ENCODE measurements at places on chromosomes 4 and X. TPM values are rescaled to one million over a fixed set of nuclear protein-coding genes. Genes with fewer than 3 reads are reported as not detected.

The CXCL11 gene
- total RNA-seq, result not detected

The CLNK gene
- not detected for total RNA-seq

The FATE1 gene
- total RNA-seq, result not detected

The ADH7 gene
- not detected for total RNA-seq

The MAMLD1 gene
- 0.25 TPM for total RNA-seq

The NDUFA1 gene
- total RNA-seq, result 61.6 TPM

The SMR3B gene
- not detected for total RNA-seq

The MUC7 gene
- not detected for total RNA-seq

The ATP10D gene
- 12.9 TPM for total RNA-seq

The AMTN gene
- not detected for total RNA-seq

The PASD1 gene
- total RNA-seq, result not detected

The PKD2 gene
- total RNA-seq, result 20.7 TPM

The TKTL1 gene
- not detected for total RNA-seq

The AMER1 gene
- total RNA-seq, result 11.3 TPM

The DRD5 gene
- total RNA-seq, result not detected

DNA sequence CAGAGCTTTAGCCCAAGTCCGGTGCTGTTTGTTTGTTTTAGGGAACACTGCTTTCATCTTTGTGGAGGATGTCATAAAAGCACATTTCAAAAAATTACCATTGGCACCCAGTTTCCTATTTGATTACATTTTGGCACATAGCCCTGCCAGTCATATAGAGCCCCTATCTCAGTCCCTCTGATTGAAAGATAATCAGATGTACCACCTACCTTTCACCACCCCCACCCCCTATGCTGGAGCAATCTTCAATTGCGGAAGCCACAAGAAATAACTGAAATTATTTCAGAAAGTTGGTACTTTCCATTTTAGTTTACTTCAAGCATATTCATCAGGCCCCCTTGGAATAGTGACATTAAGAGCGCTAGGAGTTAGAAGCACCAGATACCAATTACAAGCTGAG lies 136.7 kb upstream of the RPL34 start:
- H3K36me3 ChIP-seq, result no peaks in the 10 kb centered on the region
- peaks cover 2% of the 10 kb centered on the region for H3K4me1 ChIP-seq
- no peak overlapping the region for H3K4me3 ChIP-seq
- DNase-seq, result no peak
- no peak overlapping the region for H3K27ac ChIP-seq

- no peak overlapping the region for H3K4me3 ChIP-seq
- no peak for DNase-seq
- no peaks in the 10 kb centered on the region for H3K36me3 ChIP-seq
Measured at GRCh38 chr4:168646001-168646768, 149.3 kb downstream of the PALLD start.

DNA sequence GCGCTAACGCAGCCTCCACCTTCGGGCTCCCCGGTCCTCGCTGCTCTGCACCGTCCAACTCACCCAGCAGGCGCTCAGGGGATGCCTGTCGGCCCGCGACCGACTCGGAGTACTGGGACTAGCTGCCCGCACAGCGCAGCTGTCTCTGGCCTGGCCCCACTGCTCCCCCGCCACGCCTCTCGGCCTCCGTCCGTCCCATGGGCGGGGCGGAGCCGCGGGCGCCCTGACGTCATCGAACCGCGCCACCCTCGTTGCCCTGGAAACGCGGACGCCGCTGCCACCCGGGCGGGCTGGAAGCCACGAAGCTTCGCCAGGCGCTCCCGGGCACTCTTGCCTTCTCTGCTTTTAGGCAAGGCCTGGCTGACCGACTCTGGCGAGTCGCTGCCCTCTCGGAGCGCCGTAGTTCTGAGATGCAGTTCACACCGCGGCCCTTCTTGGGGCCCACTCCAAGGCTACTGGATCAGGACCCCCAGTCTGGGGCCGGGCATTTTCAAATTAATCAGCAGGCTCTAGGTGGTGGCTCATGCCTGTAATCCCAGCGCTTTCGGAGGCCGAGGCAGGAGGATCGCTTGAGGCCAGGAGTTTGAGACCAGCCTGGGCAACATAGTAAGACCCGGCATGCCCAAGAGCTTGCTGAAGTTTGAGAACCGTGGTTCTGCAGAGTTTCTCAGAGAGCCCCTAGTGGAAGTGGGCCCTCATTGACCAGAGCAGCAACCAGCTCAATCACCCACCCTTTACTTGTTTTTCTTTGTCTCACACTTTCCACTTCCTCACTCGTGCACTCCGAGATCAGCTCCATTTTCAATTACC lies 12.0 kb downstream of the ACOX3 start:
- peaks cover 4% of the 10 kb centered on the region for H3K36me3 ChIP-seq
- H3K4me1 ChIP-seq, result peaks cover 5% of the 10 kb centered on the region
- H3K27me3 ChIP-seq, result peaks cover 5% of the 10 kb centered on the region
- peak overlapping the region; percentile 92 for H3K4me3 ChIP-seq
- peak; percentile 97 for DNase-seq
- peak overlapping the region; percentile 93 for H3K27ac ChIP-seq

GRCh38 chr4:93416344-93417128 lies 412.0 kb upstream of the ATOH1 start:
- H3K4me1 ChIP-seq, result peaks cover 5% of the 10 kb centered on the region
- no peaks in the 10 kb centered on the region for H3K36me3 ChIP-seq
- DNase-seq, result no peak
- no peaks in the 10 kb centered on the region for H3K27me3 ChIP-seq
- H3K27ac ChIP-seq, result no peak overlapping the region
- no peak overlapping the region for H3K4me3 ChIP-seq

GRCh38 chrX:11242704-11243103 lies 50.5 kb upstream of the AMELX start:
- no peak overlapping the region for H3K4me3 ChIP-seq
- H3K36me3 ChIP-seq, result no peaks in the 10 kb centered on the region
- H3K27ac ChIP-seq, result no peak overlapping the region
- no peaks in the 10 kb centered on the region for H3K27me3 ChIP-seq
- H3K4me1 ChIP-seq, result no peaks in the 10 kb centered on the region
- no peak for DNase-seq

- peaks cover 2% of the 10 kb centered on the region for H3K4me1 ChIP-seq
- H3K36me3 ChIP-seq, result no peaks in the 10 kb centered on the region
- no peak overlapping the region for H3K4me3 ChIP-seq
- DNase-seq, result no peak
- H3K27ac ChIP-seq, result no peak overlapping the region
- H3K27me3 ChIP-seq, result no peaks in the 10 kb centered on the region
Measured at GRCh38 chr4:25330905-25331808, 18.6 kb downstream of the ZCCHC4 start.

DNA sequence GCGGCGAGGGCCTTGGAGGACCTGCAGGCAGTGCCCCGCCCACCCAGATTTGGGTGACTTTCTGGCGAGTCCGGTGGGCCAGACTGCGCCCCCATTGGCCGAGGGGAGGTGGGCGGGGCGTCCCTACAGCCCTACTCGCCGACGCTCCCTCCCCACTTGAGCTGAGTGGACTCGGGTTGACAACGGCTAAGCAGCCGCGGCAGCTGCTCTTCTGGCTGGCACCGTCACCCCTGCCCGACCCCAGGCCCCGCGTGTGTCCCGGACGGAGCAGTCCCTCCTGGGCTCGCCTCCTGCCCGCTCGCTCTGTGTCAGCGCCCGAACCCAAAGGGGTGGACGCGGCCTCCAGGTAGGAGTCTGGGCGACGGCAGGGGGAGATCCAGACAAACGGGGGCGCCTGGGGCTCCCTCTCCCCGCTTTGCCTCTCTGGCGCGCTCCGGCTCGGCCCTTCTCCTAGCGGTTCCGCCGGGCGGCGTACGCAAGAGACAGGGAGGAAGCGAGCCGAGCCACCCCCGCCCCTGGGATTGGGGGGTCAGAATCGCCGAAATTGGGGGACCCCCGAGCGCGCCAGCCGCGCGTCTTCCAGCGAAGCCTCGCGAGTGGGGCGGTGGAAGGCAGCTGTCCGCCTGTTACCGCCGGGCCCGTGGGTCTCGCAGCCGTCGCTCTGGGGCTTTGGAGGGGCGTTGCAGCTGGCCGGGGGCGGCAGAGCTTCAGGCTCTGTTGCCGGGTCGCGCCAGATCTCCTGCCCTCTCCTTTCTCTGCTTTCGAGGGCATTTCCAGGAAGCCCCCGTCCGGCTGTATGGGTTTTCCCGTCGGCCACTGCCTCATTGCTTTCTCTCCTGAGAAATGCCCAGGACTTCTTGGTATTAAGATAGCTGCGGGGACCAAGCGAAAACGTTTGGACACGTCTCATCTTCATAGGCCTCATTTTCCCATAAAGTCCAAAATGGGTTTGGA lies 46.3 kb downstream of the STARD8 start:
- peak overlapping the region; percentile 63 for H3K4me3 ChIP-seq
- no peaks in the 10 kb centered on the region for H3K36me3 ChIP-seq
- H3K4me1 ChIP-seq, result peaks cover 3% of the 10 kb centered on the region
- H3K27ac ChIP-seq, result no peak overlapping the region
- peaks cover 2% of the 10 kb centered on the region for H3K27me3 ChIP-seq
- DNase-seq, result peak; percentile 74

DNA sequence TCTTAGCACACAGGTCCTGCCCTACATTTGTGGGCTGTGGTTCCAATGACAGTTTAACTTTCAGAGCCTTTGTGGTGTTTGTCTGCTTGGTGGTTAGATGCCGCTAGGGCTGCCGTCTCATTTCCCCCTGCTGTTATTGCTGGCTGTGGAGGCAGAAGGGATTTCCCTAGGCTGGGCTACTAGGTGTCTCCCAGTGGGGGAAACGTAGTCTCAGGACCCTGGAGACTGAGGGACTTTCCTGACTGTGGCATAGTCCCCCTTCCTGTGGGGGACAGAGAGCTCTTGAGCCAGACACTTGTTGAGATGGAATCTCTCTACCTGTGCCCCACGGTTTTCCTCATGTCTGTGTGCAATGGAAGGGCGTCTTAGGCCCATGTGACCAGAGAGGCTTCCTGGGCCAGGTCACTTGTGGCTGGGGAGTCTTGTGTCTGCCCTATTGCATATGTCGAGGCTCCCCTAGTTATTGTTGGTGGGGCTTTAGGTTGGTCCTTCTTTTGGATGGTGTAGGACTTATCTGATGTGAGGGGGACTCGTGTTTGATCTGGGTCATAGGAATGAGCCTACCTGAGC lies 68.2 kb downstream of the ARHGAP10 start:
- no peak overlapping the region for H3K4me3 ChIP-seq
- no peak for DNase-seq
- peaks cover 8% of the 10 kb centered on the region for H3K4me1 ChIP-seq
- no peak overlapping the region for H3K27ac ChIP-seq
- H3K27me3 ChIP-seq, result peaks cover 5% of the 10 kb centered on the region

GRCh38 chr4:67604029-67604381 lies 45.5 kb downstream of the STAP1 start:
- no peaks in the 10 kb centered on the region for H3K36me3 ChIP-seq
- DNase-seq, result no peak
- H3K27ac ChIP-seq, result no peak overlapping the region
- no peak overlapping the region for H3K4me3 ChIP-seq

DNA sequence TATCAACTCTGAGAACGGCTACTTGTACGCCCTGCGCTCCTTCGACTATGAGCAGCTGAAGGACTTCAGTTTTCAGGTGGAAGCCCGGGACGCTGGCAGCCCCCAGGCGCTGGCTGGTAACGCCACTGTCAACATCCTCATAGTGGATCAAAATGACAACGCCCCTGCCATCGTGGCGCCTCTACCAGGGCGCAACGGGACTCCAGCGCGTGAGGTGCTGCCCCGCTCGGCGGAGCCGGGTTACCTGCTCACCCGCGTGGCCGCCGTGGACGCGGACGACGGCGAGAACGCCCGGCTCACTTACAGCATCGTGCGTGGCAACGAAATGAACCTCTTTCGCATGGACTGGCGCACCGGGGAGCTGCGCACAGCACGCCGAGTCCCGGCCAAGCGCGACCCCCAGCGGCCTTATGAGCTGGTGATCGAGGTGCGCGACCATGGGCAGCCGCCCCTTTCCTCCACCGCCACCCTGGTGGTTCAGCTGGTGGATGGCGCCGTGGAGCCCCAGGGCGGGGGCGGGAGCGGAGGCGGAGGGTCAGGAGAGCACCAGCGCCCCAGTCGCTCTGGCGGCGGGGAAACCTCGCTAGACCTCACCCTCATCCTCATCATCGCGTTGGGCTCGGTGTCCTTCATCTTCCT lies 2.7 kb downstream of the PCDH10 start:
- H3K27me3 ChIP-seq, result peaks cover 31% of the 10 kb centered on the region
- H3K36me3 ChIP-seq, result no peaks in the 10 kb centered on the region
- DNase-seq, result peak; percentile 81
- no peak overlapping the region for H3K27ac ChIP-seq
- peaks cover 29% of the 10 kb centered on the region for H3K4me1 ChIP-seq

GRCh38 chr4:7306021-7306965 lies 114.0 kb downstream of the SORCS2 start:
- no peak overlapping the region for H3K4me3 ChIP-seq
- H3K27ac ChIP-seq, result no peak overlapping the region
- peaks cover 61% of the 10 kb centered on the region for H3K4me1 ChIP-seq
- H3K27me3 ChIP-seq, result peaks cover 7% of the 10 kb centered on the region

- no peak overlapping the region for H3K4me3 ChIP-seq
- no peaks in the 10 kb centered on the region for H3K36me3 ChIP-seq
- no peak for DNase-seq
- H3K27me3 ChIP-seq, result no peaks in the 10 kb centered on the region
- H3K27ac ChIP-seq, result no peak overlapping the region
- H3K4me1 ChIP-seq, result no peaks in the 10 kb centered on the region
Measured at GRCh38 chr4:118962540-118962939, 73.9 kb downstream of the SYNPO2 start.

GRCh38 chr4:47326025-47326424 lies 137.5 kb downstream of the COMMD8 start:
- H3K36me3 ChIP-seq, result no peaks in the 10 kb centered on the region
- peaks cover 1% of the 10 kb centered on the region for H3K27me3 ChIP-seq
- H3K4me3 ChIP-seq, result no peak overlapping the region
- DNase-seq, result no peak
- H3K27ac ChIP-seq, result no peak overlapping the region
- H3K4me1 ChIP-seq, result no peaks in the 10 kb centered on the region

GRCh38 chrX:120464411-120464810 lies 4.7 kb downstream of the LAMP2 start:
- peaks cover 2% of the 10 kb centered on the region for H3K4me1 ChIP-seq
- no peaks in the 10 kb centered on the region for H3K36me3 ChIP-seq
- H3K4me3 ChIP-seq, result no peak overlapping the region
- no peak overlapping the region for H3K27ac ChIP-seq
- H3K27me3 ChIP-seq, result peaks cover 2% of the 10 kb centered on the region

GRCh38 chr4:33088713-33089112 lies 2368.5 kb downstream of the PCDH7 start:
- H3K27me3 ChIP-seq, result no peaks in the 10 kb centered on the region
- no peak overlapping the region for H3K27ac ChIP-seq
- H3K4me1 ChIP-seq, result peaks cover 14% of the 10 kb centered on the region
- H3K4me3 ChIP-seq, result no peak overlapping the region
- no peak for DNase-seq
- no peaks in the 10 kb centered on the region for H3K36me3 ChIP-seq

- H3K4me1 ChIP-seq, result peaks cover 28% of the 10 kb centered on the region
- H3K27me3 ChIP-seq, result no peaks in the 10 kb centered on the region
- peak; percentile 52 for DNase-seq
Measured at GRCh38 chr4:56264873-56265272, 122.4 kb downstream of the AASDH start.

- no peak for DNase-seq
- no peaks in the 10 kb centered on the region for H3K27me3 ChIP-seq
- no peaks in the 10 kb centered on the region for H3K36me3 ChIP-seq
- no peaks in the 10 kb centered on the region for H3K4me1 ChIP-seq
- no peak overlapping the region for H3K27ac ChIP-seq
Measured at GRCh38 chrX:77415161-77415560, 32.0 kb upstream of the FGF16 start.

All from glutamatergic neuron (in vitro differentiated cells).